ENCODE measurements at places on chromosomes 4 and X.

GRCh38 chrX:20284992-20285391 is 18.3 kb upstream of the RPS6KA3 start:
- no peak for DNase-seq

DNA sequence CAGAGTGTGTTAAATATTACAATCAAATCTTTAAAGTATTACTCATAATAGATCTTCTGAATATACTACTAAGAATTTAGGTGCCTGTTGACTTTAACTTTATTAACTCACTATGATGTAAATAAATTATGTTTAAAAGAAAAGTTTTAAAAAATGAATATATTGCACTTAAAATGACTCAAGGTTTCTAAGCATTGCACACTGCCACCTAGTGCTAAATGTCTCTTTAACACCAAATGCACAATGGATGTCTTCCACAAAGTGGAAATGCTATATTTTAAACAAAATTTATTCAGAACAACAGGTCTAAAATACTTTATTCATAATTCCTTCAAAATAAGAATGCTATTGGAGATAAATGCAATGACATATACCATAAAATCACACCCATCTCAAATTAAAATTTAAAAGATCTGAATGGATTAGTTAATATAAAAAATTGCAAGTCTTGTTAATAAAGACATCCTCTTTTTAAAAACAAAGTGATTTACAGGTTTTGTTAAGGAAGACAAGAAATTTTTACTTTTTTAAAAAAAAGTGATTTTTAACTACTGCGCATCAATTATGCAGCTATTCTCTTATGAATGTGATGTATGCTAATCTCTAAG is 5.5 kb downstream of the INPP4B start:
- DNase-seq, result no peak

DNA sequence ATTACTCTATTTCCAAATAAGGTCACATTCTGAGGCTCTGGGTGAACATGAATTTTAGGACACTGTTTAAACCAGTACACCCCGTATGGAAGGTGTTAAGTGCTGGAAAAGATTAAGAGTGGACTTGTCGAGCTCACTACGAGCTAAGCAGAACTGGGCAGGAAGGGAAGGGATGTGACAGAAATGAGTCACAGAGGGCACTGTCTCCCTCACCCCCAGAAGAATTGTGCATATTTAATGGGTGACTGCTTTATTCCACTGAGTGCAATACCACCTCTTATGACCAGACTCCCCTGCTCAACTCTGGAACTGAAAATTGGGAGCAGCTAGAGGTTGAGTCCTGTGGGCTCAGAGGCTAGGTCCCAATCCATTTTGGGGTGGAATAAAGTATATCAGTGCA is 187.4 kb upstream of the RPS6KA3 start:
- DNase-seq, result no peak

DNA sequence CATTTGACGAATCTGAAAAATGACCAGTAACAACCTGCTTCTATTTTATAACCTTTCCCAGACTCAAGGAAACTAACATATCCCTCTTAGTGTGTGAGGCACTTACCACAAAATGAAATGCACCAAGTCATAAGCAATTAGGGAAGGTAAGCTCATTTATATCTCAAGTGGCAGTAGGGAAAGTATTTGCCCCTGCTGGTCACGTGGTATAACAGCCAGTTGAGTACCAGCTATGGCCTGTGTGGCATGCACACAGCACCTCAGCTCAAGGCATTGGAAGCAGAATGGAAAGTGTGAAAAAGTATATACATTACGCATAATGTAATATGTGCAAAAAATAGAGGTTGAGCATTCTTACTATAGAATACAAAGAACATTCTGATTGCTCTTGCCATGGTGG is 178.3 kb upstream of the GYPA start:
- DNase-seq, result no peak

GRCh38 chrX:129360175-129360574 is 163.1 kb downstream of the SMARCA1 start:
- DNase-seq, result no peak

DNA sequence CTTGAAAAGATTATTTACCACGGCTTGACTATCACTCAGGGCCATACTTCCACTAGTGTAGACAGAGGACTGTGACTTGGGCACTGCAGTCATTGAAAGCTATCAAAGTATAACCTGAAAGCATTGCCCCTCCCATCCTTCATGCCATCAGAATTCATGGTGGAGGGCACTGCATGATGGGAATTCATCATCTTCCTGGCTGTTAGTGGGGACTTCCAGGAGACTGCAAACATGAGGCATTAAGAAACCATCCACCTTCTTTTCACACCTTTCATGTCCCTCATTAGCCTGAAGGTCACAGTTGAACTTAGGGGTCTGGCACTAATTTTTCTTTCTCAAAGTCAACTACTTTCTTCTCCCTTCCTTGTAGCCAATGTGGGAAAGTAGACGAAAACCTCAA is 25.8 kb downstream of the VSIG4 start:
- DNase-seq, result no peak

- no peak for DNase-seq
These were observed 38.2 kb downstream of the NLGN3 start for GRCh38 chrX:71182871-71183270.

- DNase-seq, result no peak
These were observed 85.2 kb upstream of the GPR34 start for GRCh38 chrX:41603596-41603995.

- no peak for DNase-seq
These were observed 730 bp downstream of the MANBA start for GRCh38 chr4:102759831-102760644.

DNA sequence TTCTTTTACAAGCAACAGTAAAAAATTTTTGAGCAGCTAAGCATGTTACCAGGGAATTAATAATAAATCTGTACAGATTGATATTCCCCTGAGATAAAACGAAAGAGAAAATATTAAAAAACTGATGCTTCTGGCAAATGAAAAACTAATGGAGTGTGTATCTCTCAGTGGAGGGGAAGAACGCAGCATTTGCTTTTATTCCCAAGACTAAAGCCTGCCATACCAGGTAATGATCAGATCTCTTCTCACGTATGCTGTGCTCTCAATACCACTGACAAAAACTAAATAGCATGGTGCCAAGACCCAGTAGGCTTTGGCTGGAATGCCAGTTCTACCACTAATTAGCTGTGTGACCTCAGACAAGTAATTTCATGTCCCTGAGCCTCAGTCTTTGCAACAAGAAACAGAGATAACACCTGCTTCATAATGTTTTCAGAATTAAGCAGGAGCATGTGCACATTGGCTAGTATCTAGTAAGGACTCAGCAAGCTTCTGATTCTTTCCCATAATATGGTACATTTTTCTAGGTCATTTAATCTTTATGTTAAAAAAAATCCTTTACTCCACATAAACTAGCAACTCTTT is 179.6 kb downstream of the CENPC start:
- DNase-seq, result no peak

- DNase-seq, result no peak
These were observed 822 bp upstream of the PFKFB1 start for GRCh38 chrX:54994668-54995351.

DNA sequence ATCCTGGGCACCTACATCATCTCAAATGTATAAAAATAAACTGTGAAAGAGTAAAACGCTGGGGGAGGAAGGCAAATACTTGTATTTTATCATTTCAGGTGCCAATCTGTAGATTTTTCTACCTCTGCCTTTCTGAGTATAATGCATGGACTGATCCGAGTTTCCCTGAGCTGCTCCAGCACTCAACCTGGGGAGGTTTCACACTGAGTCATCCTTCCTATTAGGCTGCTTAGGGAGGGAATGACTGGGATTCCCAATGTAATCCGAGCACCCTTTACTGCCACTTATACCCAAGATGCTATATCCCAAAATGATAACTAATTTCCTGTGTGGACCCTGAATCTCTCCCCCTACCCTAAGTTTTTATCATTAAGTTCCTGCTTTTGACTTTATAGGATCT is 126.6 kb downstream of the HNRNPD start:
- DNase-seq, result no peak

DNA sequence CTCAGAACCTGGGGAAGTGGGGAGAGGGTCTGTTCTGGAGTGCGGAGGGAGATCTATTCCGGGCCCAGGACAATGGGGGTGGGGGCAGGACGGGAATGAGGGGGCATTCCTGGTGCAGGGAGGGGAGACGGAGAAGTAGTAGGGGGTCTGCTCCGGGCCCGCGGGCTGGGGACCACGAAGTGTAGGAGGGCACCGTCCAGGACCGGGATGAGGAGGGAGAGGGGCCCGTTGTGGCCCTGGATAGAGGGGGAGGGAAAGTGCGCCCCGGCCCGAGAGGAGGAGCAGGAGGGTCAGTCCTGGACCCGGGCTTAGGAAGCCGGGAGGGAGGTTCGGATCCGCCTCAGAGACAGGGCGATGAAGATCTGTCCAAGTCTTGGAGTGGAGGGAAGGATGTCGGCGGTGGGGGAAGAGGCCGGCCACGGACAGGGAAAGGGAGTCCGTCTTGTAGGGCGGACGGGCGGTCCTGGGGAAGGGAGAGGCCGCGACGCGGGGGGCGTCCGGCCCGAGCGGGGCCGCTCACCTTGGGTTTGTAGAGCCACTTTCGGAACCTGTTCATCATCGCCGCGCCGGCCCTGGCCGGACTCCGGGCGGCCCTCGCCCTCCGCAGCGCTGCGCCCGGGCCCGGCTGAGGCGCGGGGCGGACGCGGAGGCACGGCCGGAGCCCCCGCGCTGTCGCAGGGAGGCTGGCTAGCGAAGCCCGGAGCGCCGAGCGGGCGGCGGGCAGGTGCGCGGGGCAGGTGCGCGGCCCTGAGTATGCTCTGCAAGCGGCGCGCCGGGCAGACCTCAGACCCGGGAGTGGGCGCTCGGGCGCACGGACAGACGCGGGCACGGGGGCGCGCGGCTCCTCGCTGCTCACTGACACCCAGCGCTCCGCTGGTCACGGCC is at the start of gene ZFYVE28:
TSS of gene ZFYVE28 (minus strand) at position 881 of the 885 bp plus-strand sequence. CDS start at position 559, 322 bp downstream.
- DNase-seq, result no peak

GRCh38 chr4:138308356-138308755 is 66.2 kb upstream of the SLC7A11 start:
- no peak for DNase-seq

GRCh38 chrX:110215411-110215810 is 102.5 kb downstream of the AMMECR1 start:
- DNase-seq, result no peak

DNA sequence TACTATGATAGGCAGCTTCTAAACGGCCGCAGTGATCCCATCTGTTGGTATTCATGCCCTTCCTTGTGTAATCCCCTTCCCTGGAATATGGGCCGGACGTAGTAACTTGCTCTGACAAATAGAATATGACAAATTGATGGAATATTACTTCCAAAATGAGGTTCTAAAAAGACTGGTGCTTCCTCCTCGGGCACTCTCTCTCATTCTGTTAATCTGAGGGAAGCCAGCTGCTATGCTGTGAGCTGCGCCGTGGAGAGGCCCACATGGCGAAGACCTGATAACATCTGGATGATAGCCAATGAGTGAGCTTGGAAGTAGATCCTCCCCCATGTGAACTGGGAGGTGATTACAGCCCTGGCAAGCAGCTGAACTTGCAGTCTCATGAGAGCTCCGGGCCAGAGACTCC is 27.2 kb upstream of the SLC25A4 start:
- no peak for DNase-seq

DNA sequence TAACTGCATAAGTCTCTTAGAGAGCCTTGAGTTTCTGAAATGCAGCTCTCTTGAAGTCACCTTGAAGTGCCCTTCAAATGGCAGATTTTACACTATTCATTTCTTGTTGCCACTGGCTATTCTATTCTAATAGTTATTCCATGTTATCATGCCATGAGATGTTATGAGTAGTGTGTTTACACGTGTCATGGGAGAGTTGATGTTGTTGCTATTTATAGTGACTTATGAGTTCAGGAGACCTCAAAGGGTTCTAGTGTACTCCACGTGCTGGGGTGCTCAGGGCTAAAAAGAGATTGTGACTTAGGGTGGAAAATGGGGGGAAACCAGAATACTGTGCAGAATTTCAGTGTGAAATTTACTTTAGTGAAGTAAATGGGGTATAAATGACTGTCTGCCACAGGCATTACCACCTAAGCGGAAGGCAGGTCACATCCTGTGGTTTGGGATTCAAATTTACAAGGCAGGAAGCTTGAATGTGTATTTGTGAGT is 77.1 kb upstream of the SLC4A4 start:
- no peak for DNase-seq

DNA sequence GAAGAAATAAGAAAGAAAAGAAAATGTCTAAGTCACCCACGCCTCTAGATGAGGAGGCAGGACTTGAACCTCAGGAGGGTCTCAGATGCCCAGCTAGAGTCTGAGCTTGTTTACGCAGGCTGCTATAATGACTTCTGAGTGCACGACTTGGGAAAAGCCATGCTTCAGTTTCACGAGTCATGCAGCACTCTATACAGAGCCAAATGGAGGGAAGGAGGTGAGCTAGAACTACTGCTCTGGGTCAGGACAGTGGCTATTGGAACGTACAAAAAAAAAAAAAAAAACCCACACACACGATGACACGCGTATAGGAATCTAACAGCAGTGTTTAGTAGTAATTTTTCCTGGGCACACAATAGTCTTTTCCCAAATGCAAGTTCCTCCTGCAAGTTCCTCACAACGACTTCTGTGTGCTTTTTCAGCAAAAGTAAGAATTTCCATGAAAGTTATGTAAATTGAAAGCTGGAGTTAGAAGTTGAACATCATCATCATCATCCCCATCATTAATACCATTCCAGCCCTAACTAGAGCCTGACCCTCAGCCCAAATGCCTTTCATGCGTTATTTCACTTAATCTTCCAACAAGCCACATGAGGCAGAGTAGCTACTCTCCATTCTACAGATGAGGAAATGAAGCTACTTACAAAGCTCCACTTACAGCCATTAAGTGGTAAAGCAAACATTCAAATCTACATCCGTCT is 36.6 kb downstream of the IRF2 start:
- no peak for DNase-seq

- DNase-seq, result no peak
These were observed 162.6 kb upstream of the RAPGEF2 start for GRCh38 chr4:158940271-158940670.

DNA sequence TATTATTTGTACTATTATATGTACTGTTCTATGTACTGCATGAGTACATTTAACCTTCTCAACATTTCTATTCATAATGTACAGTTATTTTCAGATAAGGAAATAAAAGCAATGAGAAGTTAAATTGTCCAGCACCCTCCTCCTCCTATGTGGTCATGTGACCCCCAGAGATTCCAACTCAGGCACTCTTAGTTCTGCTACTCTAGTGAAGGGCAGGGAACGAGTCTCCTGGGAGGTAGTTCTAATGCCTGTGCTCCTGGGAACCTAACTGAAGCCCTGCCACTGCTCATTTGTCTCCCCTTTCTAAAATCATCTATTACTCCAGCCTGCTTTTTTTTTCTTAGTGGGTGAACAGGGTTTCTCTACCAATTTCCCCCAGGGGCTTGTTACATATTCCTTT is 105.9 kb upstream of the GPRIN3 start:
- no peak for DNase-seq

- no peak for DNase-seq
These were observed 37.4 kb downstream of the ACSL4 start for GRCh38 chrX:109695637-109696036.

DNA sequence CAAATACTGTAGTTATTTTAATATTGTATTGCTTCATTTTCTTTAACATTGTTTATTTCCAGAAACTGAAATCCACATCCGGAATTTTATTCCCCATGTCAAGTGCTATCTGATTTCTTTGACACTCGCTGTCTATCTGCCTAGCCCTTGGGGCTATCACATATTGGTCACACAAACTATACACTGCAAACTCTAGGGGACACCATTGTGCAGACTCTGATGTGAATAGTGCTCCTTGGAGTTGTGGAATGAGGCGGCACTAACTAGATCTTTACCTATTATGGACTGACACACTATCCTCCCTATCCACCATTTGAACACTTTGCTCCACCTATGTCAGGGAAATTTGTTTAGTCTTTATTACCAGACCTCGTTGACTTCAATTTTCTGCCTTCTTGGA is 534.5 kb downstream of the GLUD2 start:
- no peak for DNase-seq
